ENCODE measurements at places on chromosomes 2 and 18.

GRCh38 chr2:156903335-156903734 is 354.2 kb upstream of the GALNT5 start:
- no peak for DNase-seq

- DNase-seq, result no peak
These were observed 229.1 kb upstream of the FN1 start for GRCh38 chr2:215664847-215665525.

DNA sequence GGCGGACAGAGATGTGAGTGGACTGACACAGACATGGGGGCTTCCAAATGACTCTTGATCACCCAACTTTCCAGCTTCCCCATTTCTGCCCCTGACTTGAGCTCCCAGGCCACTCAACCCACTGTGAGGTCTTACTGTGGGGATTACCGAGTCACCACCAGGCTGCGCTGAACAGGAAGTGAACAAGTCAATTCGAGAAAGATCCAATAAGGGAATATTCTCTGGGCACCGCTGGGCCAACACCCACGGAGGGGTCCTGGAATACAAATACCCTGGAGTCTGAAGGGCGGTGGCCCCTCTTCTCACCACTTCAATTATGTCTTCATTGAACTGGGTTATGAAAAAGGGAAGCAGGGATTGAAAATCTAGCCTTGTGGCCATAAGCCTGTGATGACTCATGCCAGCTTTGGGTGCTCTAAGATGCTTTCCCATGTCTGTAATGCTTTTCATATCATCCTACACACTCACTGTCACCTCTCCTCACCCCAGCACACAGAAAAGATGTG is 37.7 kb downstream of the BCL11A start:
- DNase-seq, result no peak

DNA sequence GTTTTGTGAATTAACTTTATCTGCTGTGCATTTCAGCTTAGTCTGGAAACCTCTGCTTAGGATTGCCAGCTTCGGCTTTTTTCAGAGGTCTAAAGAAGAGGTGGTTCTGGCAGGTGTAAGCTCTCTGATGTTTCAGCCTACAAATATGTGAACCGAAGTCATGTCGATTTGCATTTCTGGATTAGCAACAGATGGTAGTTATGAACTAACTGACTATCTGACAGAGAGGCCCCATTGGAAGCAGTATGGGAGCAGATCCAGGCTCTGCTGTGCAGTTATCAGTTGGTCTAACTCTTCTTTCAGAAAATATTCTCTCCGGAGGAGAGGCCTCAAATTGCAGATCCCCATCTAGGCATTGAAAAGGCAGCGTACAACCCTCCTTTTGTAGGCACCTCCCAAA is 32.7 kb upstream of the SPRED2 start:
- no peak for DNase-seq

DNA sequence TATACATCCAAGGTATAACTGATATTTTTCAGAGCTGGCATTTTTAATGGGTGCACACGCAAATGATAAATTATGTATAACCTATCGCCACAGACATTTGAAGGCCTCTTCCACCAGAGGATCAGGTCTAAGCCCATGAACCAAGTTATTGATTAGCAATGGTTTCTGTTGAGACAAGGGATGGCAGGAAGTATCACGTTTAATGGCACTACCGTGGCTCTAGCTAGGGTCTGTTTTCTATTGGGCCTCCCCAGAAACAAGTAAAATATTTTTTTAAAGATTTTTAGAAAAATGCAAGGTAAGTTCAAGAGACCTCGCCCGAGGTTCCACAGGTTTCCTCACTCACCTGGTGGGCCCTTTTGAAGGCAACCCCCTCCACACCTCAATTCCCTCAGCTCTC is 667 bp downstream of the GFPT1 start:
- no peak for DNase-seq
